ENCODE measurements at places on chromosomes 13 and 19.

GRCh38 chr19:29690842-29691241 lies 24.2 kb downstream of the C19orf12 start:
- DNase-seq, result no peak

GRCh38 chr19:14478113-14478545 lies 3.0 kb upstream of the PTGER1 start:
- DNase-seq, result no peak

DNA sequence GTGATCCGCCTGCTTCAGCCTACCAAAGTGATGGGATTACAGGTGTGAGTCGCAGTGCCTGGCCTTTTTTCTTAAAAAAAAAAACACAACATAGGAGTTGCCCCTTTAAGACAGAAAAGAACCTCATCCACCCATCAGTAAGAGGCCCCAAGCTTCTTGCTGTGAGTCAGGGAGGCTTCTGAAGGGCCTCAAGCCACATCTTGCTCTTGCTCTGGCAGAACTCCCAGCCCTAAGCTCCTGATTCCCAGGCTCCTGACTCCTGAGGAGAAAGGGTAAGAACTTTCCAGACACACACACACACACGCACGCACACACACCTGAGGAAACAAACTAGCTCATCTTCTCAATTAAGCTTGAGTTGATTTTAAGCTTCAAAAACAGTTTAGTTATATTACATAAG lies 6.9 kb downstream of the ETFB start:
- no peak for DNase-seq

DNA sequence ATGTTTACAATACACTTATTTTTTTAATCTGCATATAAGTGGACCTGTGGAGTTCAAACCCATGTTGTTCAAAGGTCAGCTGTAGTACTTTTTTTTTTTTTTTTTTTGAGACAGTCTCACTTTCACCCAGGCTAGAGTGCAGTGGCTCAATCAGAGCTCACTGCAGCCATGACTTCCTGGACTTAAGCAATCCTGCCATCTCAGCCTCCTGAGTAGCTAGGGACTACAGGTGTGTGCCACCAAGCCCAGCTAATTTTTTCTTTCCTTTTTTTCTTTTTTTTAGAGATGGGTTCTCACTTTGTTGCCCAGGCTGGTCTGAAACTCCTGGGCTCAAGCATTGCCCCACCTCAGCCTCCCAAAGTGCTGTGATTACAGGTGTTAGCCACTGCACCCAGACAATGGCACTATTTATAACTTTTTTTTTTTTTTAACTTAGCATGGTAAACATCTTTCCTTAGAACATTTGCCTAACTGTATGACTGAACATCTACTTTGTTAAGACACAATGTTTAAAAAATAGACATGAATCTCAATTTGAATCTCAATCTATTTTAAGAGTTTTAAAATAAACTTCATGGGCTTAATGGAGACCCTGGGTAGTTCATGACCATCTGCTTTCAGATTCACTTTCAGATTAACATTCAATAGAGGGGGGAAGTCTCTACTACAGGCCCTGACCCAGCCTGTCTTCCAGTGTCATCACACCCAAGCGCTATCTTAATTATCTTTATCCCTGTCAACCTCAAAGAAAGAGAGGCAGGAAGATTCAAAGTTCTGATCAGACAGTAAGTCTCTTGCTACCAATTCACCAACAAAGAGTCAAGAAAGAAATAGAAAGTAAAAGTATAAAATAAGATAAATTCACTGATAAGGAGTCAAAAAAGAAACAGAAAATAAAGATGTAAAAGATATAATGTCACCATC lies 97.7 kb upstream of the DOCK9 start:
- no peak for DNase-seq
